ENCODE measurements at places on chromosomes 1 and 21.

DNA sequence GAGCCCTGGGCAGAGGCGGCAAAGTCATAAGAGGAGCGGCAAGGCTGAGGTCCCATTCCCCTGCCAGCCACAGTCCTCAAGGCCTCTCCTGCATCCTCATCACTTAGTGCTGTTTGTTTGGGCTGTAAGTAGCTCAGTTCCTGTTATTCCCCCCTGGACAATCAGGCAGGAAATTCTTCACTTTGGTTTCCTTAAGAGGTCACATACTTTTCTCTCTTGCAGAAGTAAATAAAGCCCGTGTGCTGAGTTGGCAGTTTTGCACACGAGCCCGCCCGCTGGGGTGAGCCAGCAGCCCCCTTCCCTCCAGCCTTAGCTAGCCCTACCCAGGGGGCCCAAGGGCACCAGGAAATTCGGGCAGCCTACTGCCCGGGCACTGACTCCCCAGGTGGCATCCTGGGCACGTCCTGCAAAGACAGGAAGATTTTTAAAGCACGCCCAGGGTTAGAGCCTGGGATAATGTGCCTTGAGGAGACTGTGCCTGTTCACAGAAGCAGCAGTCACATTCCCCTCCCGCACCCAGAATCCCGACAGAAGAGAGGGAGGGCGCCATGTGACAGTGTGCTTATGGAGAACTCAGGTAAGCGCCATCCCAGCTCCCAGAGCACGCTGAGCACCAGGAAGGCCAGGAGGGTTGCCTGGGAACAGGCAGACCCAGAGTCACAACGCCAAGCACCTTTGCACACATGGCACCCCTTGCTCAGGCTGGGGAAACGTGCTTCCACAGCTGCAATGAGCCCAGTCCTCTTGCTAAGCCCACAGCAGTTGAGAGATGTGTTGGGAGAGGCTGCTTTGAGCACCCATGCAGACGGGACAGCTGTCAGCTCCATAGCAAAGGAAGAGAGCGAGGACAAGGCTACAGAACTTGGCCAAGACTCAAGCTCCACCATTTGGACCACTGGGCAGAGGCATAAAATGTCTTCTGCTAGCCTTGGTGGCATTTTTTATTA is 144.5 kb upstream of the TMEM51 start:
- no peak for DNase-seq

- DNase-seq, result no peak
Observed at GRCh38 chr1:77984629-77985028, 5.8 kb upstream of the FUBP1 start.

GRCh38 chr1:91440847-91441246 is 36.2 kb upstream of the HFM1 start:
- DNase-seq, result no peak

DNA sequence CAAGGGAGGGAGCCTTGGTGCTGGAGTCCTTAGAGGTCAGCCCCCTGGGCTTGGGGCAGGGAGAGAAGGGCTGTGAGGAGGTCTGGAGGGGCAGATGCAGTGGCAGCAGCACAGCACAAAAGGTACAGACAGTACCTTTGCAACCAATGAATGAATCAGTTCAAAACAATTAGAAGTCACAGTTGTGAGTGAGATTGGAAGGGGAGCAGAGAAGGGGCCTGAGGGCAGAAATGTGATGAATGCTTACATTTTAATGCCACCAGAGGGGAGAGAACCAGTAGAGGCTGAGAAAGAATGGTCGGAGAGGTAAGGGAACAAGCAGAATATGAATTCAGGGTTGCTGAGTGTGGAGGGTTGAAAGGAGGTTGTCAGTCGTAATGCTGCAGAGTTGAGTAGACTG is 24.2 kb downstream of the CAMTA1 start:
- DNase-seq, result no peak

GRCh38 chr1:153141377-153141776 is 9.3 kb downstream of the SPRR2G start:
- DNase-seq, result no peak

- DNase-seq, result no peak
Observed at GRCh38 chr1:156618853-156619581, at the start of gene HAPLN2. HAPLN2 (plus strand) TSS chr1:156619415; CDS start chr1:156623491, 4,076 bp downstream.

Data from stimulated activated CD4-positive, alpha-beta T cell treated with anti-CD3 and anti-CD28 coated beads, Interleukin-1b, Interleukin-23, amount 100 ng/mL, for 1 hour (primary cell).